ENCODE measurements at places on chromosomes 1 and 21. TPM values are rescaled to one million over a fixed set of nuclear protein-coding genes. Genes with fewer than 3 reads are reported as not detected.
A peak's percentile ranks its signal among the peaks of the same experiment; 100 is the strongest.

DNA sequence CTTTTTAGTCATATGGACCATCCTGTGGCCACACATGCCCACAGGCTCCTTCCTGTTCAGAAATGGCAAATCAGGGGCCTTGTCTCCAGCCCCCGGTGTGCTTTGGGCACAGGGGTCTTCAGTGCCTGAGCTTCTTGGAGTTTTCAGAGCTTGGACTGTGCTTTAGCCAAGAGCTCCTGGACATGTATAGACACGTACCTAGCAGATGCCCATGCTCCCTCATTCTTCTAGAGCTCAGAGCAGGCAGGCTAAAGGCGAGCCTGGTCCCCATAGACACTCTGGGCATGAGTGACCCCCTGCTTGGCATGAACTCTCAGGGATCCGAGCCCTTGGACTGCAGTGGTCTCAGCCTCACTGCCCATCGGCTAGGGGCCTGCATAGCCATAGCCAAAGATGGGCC, 106.8 kb downstream of the EPHB2 start:
- no peak for DNase-seq

DNA sequence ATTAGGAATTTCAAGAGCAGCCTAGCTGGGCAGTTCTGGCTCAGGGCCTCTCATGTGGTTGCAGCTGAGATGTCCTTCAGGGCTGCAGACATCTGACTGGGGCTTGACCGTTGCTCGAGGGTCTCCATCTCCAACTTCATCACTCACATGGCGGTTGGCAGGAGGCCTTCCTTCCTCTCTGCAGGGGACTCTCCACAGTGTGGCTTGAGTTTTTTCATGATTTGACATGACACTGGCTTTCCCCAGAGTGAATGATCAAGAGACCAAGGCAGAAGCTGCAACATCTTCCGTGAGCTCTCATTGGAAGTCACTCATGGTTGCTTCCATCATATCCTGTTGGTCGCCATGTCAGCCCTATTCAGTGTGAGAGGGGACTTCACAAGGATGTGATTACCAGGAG, 74.6 kb downstream of the RUNX3 start:
- no peak for DNase-seq

DNA sequence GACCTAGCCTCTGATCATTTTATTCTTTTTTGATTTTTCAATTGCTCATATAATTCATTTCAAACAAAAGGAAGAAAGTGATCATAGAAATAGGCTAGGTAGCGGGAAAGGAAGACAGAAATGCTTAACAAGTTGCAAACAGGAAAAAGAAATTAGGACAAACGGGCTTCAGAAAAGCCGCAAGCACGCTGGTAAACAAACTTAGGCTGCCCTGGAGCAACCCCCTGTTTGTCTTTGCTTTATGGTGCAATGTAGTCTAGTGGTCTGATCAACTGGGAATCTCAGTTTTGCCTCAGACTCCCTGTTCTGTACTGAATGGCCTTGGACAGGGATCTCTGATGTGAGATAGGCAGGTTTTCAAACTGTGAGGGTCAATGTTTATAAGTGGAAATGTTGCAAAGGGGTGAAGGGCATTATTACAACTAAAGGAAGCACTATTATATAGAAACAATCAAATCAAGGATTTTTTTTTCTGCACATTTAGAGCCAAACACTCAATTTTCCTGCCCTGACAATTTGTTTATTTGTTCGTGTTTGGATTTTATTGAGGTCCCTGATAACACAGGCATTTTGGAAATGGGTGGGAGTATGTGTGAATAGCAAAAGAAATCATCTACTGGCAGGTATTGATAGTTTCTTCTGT, 146.8 kb upstream of the NRIP1 start:
- DNase-seq = no peak

- no peak for DNase-seq
Observed at GRCh38 chr1:114099268-114099667, 54.4 kb downstream of the SYT6 start.

DNA sequence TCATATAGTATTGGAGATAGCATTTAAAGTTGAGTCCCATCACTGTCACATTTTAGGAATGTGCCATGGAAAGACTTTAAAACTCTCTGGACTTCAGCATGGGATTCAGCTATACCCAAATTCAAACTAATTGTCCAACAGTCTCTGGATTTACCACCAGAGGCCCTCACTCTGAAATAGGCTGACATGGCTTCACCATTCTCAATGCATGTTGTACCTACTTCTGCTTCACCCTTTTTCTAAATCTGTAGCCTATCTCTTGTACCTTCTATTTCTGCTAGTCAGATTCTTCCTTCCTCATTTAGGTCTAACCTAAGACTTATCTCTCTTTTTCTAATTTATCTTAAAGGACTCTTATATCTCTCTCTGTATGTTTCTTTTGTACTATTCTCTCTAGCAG, 512.7 kb upstream of the ZRANB2 start:
- no peak for DNase-seq

DNA sequence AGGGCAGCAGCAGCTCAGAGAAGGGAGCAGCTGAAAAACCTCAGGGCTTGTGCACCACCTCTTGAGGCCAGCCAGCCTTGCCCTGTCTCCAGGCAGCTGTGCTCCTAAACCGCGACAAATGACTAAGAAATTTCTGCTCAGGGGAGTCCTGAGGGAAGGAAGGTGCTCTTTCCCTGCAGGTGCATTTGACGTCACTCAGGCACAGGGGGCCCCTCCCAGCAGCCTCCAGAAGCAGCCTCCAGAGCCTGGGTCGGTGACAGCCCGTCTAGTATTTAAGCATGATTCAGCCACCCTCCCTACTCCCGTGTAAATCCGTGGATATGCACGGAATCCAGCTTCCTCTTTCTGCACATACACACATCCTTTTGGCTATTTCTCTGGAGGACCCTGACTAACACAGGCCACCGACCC, 560.5 kb downstream of the KIF26B start:
- no peak for DNase-seq

DNA sequence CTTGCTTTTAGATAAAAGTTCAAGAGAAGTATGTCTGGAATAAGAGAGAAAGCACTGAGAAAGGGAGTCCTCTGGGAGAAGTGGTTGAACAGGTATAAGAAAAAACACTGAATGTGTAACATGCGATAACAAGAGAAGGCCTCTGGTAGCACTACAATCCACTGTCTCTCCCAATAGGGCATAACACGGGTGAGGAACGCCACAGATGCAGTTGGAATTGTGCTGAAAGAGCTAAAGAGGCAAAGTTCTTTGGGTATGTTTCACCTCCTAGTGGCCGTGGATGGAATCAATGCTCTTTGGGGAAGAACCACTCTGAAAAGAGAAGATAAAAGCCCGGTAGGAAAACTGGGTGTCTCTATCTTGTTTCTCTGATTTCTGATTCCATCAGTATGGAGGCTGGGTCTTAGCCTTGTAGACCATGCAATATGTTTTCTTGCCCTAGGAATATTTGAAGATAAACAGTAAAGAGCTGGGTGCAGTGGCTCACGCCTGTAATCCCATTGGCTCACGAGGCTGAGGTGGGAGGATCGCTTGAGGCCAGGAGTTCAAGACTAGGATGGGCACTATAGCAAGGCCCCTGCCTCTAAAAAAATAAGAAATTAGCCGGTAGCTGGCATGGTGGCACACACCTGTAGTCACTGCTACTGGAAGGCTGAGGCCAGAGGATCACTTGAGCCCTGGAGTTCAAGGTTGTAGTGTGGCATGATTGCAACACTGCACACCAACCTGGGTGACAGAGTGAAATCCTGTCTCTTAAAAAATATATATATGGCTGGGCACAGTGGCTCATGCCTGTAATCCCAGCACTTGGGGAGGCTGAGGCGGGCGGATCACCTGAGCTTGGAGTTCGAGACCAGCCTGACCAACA, 40.4 kb downstream of the DAP3 start:
- no peak for DNase-seq

GRCh38 chr21:26888256-26888655, 43.0 kb upstream of the ADAMTS1 start:
- DNase-seq = no peak

GRCh38 chr1:201694608-201695335, 134.2 kb upstream of the IPO9 start:
- no peak for DNase-seq

- peak; percentile 51 for DNase-seq
Observed at GRCh38 chr1:231192620-231193163, 30.8 kb downstream of the TRIM67 start.

The OR2L2 gene
- total RNA-seq = not detected

The C21orf58 gene
- total RNA-seq = 1.5 TPM

The C1orf94 gene
- total RNA-seq = not detected
